ENCODE measurements at places on chromosomes 6 and 20.

- no peak for DNase-seq
Observed at GRCh38 chr20:47888351-47888750, 103.1 kb upstream of the SULF2 start.

GRCh38 chr6:79048611-79049010, 29.4 kb downstream of the PHIP start:
- DNase-seq, result peak; percentile 18

DNA sequence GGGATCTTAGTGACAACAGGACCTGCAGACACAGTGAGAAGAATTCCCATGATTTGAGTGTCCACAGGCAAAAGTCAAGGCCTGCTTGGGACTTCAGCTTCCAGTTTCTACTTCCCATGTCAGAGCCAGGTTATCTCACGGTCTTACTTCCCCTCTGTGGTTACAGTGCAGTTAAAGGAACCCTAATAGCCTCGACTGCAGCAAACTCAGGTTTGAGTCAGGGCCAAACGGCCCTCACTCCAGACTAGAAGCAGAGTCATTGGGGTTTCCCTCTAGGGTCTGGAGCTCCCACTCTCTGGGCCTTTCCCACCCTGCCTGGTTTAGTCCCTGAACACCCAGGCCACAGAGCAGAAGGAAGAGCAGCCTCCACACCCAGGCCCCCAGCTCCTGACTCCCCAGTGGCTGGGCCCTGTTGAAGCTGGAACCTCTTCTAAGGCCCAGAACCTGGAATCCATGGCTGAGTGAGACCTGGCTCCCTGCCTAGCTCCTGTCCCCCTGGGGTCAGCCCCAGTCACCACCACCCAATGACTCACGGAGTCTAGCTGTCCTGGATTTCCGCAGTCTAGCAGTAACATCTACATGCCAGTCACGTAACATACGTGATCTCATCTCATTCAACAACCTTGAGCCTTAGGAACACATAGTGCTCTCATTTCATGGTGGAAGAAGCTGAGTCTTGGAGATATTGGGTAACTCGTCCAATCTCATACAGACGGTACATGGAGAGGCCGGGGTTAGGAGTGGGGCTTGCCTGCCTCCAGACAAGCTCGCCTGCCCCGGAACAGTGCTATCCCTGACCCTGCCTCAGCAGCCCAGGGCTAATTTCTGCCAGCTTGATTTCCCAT, 9.2 kb upstream of the GHRH start:
- no peak for DNase-seq

DNA sequence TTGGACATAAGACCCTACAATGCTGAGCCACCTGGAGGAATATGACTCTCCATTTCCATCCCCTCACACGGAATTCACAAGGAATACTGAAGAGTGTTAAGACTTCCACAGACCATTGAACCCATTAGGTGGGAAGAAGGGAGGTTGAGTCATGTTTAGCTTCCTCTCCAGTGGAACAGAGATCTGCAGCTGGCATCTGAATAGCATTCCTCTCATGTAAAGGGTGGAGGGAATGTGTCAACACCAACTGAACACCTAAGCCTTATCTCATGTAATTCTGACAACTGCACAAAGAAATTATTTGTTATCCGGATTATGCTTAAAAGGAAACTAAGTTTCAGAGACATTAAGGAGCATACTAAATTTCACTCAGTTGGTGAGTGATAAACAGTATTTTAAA, 705.9 kb downstream of the MAFB start:
- no peak for DNase-seq

GRCh38 chr6:68634726-68635411, at the start of gene ADGRB3:
ADGRB3 (plus strand) TSS chr6:68635282; CDS start chr6:68638676, 3,394 bp downstream.
- peak; percentile 36 for DNase-seq

- DNase-seq, result no peak
Observed at GRCh38 chr6:34600101-34600500, 44.0 kb upstream of the SPDEF start.

DNA sequence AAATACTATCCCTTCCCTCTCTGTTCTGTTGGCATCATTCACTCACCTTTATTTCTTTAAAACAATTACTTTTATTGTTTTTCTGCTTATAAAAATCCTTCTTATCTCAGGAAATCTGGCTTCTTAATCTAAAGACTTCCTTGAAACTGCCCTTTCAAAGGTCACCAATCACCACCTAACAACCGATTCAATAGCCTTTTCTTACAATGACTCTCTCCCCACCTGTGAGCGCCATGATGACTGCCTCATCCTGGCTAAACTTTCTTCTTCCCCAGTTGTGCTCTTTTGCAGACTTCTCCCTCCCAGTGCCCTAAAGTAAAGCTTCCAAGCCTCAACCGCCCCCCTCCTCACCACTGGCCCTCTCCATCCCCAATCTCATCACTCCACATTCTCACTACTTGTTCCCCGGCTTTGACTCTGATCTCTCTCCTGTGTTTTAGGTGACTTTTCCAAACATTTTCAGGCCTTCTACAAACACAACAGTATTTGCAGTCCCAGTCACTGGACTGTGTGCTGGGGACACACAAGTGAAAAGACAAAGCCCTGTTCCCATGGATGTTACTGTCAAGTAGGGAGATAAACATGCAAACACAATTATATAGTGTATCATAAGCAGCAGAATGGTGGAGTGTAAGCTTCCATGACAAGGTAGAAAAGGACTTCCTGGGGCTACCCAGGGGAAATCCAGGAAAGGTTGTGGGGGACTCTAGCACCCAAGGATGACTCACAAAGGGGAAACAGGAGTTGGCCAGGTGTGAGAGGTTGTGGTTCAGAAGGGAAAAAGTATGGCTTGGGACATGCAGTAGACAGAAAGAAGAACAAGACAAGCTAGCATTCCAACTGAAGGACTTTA, 12.8 kb downstream of the NHSL1 start:
- no peak for DNase-seq

DNA sequence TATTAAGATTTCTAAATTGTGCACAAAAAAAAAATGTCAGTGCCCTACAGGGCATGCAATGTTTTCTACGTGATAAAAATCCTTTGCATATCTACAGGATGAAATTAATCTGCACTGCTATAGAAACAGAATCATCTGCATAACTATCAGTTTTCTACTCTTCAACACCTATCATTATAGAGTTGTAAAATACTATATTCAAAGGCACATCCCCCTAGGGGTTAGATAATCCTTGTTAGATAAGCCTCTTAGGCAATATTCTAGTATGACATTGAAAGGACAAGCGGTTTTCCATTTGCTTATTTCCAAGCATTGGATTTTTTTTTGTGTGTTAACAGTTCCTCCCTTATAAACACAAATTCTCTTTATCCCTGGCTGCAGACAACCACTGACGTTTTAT, 98.7 kb upstream of the LAMA2 start:
- DNase-seq, result no peak

DNA sequence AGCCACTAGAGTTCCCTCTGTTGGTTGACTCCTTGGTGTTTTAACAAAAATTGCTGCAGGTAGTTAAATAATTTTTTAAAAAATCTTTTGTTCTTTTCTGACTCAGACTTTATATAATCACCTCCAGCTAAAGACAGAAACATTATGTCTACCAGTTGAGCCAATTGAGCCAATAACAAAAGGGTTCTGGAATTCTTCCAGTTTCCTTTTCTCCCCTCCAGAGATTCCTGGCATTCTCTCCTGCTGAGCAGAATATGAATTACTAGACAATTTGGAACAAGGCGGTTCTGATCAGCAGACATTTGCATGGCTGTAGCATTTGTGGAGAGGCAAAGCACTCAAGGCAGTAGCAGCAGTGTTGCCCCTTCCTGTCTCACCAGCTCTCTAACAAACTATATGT, 144.0 kb upstream of the SLC35B3 start:
- DNase-seq, result no peak

DNA sequence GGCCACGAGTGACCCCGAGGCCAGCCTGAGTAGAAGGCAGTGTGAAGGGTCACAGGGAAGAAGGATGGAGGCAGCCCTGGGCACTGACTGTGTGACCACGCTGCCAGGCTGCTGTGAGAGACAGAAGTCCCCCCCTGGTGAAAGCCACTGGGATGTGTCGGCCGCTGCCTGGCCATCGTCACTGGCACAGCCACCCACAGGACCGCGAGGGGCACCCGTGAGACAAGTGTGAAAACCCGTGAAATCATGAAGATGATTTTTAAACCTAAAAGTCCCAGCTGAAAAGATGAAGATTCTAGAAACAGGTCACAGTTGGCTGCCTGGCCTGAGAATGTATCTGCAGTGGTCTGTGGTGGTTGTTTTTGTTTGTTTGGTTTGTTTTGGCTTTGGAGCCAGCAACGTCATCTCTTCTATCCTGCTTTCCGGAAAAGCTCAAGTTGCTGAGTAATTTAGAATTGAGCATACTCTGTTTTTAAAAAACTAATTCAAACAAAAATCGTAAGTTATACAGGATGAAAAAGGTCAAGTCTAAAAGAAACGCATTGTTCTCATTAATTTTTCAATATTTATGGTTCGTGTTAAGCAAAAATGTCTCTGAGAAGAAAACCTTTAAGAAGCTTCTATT, 94.7 kb downstream of the HUS1B start:
- DNase-seq, result no peak

DNA sequence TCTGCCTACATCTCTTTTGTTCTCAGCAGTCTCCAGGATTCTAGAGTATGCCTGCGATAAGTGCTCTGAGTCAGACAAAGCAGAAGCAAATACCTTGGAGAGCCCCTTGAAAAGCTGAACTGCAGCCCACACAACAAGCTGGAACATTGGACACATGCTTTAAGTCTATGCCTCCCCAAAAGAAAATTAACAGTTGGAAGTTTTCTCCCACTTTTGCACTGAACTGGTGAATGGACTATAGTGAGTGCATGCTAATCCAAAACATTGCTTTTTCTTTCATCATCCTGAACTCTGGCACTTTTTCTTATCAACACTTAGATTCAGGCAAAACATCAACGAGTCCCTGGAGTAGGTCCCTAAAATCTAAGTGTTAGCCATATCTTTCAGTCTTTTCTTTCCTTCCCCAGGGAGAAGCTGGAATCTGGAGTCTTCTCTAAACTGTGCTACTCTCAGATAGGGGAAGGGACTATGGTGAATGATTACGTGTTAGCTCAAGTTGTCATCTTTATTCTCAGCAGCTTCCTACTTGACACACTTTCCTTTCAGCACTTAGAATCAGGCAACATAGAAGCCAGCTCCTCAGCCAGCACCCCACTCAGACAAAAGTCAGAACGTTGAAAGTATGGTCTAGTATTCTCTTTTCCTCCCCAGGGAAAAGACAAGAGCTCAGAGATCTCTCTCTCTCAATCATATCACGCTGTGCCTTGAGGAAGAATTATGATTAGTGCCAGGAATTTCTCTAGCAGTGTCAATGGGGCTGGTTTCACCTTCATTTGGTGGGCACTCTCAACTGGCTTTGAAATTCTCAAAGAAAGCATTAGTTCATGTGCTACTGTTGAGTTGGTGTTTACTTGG, 811.0 kb upstream of the GJE1 start:
- no peak for DNase-seq

DNA sequence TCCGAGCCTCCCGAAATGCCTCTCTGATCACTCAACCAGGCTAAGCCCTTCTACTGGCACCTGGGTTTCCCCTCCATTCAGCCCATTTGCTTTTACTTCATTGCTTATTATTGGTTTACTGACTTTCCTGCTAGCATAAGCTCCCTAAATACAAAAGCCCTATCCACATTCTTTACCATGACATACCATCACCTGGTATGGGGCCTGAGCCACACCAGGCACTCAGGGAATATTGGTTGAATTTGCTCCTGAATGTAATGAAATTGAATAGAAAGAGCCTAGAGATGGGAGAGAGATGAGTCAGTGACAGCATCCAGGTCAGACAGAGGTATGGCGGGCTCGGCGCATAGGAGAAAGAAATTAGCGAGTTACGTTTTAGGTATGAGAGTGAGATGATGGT, 120.0 kb downstream of the CD164 start:
- no peak for DNase-seq
